ENCODE measurements at places on chromosomes 6 and 20.

DNA sequence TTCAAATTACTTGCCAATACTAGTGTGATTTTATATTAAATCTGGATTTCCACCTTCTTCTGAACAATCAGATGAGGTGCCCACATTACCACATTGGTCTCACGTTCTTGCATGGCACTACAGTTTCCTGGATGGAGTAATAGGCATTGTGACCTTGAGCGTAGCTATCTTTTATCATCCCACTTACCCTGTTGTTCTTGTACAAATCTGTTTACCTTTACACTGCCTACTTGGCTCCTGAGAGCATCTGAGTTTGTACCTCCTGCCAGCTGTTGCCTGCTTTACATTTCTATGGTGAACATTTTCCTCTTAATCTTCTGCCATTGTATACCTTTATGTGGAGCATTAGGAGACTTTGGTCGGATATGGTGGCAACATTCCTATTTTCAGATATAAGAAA, 90.7 kb downstream of the AKAP7 start:
- no peak for DNase-seq

DNA sequence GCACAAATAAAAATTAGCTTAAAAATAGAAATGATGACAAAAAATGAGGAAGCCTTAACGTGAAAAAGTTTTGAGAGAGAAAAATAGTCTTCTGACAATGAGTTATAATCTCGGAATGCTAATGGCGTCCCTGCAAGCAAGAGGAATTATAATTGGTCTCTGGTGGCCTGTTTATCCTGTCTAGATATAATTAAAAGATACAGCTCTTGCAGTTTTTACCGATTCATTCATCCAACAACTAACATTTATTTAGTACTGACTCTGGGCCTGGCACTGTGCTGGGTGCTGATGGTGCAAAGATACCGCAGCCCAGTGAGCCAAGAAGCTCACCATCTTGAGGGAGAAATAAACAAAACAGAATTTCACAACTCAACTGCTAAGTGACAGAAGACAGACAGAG, 31.6 kb upstream of the ANKRD60 start:
- no peak for DNase-seq

GRCh38 chr6:17744019-17744756, 37.5 kb upstream of the NUP153 start:
- DNase-seq = no peak

DNA sequence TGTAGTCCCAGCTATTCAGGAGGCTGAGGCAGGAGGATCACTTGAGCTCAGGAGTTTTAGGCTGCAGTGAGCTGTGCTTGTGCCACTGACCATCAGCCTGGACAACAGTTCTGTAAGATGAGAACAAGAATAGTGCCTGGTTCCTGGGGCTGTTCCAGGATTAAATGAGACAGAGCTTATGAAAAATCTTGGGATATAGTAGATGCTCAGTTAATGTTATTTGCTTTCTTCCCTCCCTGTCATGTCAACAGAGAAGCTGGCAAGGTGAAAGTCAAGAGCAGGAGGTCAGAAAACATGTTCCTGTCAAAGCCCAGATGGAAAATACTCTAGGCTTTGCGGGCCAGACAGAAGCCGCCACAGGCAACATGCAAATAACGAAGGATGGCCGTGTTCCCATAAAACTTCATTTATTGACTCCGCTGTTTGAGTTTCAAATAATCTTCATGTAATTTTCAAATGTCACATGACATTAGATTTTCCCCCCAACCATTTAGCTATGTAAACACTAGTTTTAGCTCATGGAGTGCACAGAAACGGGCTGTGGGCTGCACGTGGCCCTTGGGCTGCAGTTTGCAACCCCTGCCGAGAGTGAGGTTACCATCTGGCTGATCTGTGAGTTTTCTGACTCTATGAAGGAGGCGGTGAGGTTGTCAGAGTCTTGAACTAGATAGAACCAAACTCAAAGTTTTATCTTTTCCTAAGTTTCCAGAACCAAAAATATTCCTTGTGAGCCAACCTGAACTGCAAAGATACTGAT, 63.4 kb upstream of the PMEPA1 start:
- DNase-seq = no peak

DNA sequence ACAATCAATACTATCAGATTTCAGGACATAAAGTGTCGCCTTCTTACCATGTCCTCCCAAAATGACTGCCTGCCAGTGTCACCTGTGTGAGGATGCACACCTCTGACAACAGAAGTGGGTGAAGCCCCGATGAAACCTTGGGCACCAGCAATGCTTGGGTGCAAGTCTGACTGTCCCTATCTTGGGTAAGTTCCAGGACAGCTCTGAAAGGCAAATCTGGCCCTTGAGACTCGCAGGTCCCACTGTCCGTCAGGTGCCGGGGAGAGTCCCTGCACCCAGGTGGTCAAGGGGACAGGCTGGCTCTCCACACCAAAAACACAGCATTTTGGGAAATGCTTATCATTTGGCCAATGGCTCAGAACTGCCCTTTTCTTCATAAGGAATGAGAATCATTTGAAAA, 43.3 kb downstream of the EZR start:
- DNase-seq = no peak

Measured in MM.1S (cell line).